ENCODE measurements at places on chromosomes 2 and 18.

DNA sequence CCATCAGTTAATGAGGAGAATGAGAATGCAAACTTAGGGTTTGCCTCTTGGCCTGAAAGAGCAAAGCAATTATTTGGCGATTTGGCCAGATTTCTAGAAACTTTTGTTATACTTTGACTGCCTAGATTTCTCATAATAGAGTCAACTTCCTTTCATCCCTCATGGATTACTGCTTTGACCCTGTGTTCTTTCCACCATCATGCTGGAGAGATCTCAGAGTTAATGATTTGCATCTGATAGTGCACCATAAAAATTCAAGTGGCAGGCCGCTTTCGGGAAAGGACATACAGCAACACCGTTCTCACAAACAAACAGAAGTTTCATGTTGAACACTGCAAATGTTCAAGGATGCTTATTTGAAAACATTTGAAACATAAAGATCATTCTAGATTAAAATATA is 143.7 kb upstream of the ZFP36L2 start:
- DNase-seq = no peak

GRCh38 chr2:172350839-172351479 is 76.4 kb upstream of the ITGA6 start:
- DNase-seq = no peak

DNA sequence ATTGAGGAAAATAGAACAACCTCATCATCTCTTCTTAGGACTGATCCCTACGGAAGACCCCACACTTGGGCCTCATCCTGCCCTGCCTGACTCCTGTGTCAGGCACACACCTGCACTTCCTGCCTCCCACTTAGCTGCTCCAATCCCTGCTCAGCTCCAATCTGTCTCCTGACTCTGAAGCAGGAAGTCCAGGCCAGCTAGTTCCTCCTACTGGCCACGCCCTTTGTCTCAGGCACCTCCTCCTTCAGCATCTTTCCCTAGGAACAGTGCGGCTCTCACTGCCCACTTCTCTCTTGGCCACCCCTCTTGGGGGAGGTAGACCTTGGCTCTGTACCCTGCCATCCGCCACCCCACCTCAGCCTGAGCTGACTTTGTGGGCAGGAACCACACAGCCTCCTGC is 135.8 kb downstream of the CELF4 start:
- no peak for DNase-seq

DNA sequence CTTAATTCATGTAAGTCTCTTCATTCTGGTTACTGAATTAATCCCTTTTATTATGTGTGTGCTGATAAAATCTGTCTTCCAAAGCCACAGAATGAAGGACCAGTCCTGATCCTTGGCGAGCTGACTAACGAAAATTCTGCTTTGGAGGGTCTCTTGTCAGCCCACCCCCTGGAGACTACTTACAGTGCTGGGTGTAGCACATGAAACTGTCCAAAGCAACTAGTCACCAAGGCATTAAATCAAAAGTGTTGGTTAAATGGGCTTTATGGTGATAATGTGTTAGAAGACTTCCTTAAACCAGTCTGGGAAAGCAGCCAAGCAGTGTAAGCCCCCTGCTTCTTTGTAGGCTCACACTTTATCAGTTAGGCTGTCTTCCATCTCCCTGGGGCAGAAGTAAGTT is 420.2 kb downstream of the SUCLG1 start:
- DNase-seq = no peak

GRCh38 chr2:113214141-113214540 is 40.4 kb downstream of the PSD4 start:
- no peak for DNase-seq

DNA sequence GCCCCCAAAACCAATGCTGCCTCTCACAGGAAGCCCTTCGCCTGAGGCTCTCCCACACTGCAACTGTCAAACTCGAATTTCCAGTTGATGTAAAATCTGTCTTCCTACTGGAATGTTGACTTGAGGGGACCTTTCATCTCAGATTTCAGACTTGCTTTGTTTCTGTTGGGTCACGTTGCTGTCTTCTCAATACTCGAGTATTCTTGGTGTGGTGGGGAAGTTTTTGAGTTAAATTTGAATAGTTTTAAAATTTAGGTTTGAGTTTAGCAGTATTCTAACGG is 50.8 kb downstream of the AGAP1 start:
- no peak for DNase-seq

Data from activated CD4-positive, alpha-beta T cell treated with anti-CD3 and anti-CD28 coated beads, Interleukin-2, amount 50 U/mL, for 1 hour (primary cell).